ENCODE measurements at places on chromosomes 5 and 9. TPM values are rescaled to one million over a fixed set of nuclear protein-coding genes. Genes with fewer than 3 reads are reported as not detected.

DNA sequence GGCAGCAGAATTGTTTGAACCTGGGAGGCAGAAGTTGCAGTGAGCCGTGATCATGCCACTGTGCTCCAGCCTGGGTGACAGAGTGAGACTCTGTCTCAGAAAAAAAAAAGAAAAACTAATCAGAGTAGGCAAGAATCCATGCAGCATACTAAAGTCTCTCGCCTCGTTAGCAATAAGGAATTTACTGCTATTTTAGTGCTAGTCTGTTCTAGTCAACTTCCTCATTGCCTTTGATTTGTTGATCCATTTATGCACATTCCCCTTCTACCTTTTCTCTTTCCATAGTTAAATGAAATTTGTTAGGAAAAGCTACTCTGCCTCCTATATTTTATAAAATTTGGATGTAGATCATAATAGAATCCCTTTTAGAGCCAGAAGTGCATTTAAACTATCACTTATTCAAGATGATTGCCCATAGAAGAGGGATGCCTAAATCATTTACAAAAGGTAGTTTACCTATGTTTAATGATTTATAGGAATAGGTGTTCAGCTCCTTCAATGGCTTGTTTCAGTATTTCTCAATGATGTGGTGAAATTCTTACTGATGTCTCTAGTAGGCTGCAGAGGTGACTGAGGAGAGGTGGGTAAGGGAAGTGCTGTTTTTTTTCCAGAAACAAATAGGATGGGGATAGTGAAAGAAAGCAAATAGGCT lies 1.9 kb downstream of the LRRC19 start:
- no peak overlapping the region for H3K4me3 ChIP-seq
- DNase-seq: no peak
- H3K27ac ChIP-seq: no peak overlapping the region
- H3K27me3 ChIP-seq: no peaks in the 10 kb centered on the region
- H3K36me3 ChIP-seq: no peaks in the 10 kb centered on the region
- H3K4me1 ChIP-seq: no peaks in the 10 kb centered on the region

GRCh38 chr5:14161825-14162556 lies 18.8 kb downstream of the TRIO start:
- H3K27ac ChIP-seq: peak overlapping the region; percentile 69
- H3K27me3 ChIP-seq: peaks cover 5% of the 10 kb centered on the region
- H3K4me3 ChIP-seq: no peak overlapping the region
- peaks cover 82% of the 10 kb centered on the region for H3K4me1 ChIP-seq
- no peak for DNase-seq

Gene WNK2
- total RNA-seq: not detected

DNA sequence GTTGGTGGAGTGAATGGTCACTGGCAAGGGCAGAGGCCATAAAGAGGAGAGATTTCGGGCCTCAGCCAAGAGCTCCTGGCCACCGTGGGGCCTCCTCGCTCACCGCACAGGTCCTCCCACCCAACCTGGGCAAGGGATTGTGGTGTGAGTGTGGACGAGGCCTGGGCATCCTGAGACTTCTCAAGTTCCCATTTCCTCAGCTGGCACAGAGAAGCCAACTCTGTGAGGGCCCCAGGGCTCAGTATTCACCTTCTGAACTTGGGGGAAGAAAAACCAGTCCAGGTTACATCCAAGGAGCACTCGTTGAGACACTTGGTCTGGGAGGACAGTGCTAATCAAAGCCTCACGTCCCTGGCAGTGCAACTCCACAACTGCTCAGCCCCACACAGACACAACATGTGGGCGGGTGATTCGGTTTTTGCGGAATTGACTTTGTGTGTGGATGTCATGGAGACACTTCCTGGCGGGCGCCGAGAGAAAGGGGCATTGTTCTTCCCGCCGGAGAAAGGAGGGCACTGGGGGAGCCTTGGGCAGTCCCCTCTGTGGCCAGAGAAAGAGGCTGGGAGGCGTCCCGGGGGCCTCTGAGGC lies 28.5 kb upstream of the NKD2 start:
- no peaks in the 10 kb centered on the region for H3K36me3 ChIP-seq
- H3K4me1 ChIP-seq: peaks cover 17% of the 10 kb centered on the region
- no peak overlapping the region for H3K27ac ChIP-seq
- H3K27me3 ChIP-seq: peaks cover 37% of the 10 kb centered on the region
- no peak for DNase-seq
- H3K4me3 ChIP-seq: peak overlapping the region; percentile 73

- H3K27me3 ChIP-seq: no peaks in the 10 kb centered on the region
- peaks cover 14% of the 10 kb centered on the region for H3K36me3 ChIP-seq
- DNase-seq: peak; percentile 81
- no peak overlapping the region for H3K4me3 ChIP-seq
- H3K27ac ChIP-seq: peak overlapping the region; percentile 71
These were observed 12.4 kb downstream of the SLC36A1 start for GRCh38 chr5:151459680-151460324.

- peaks cover 79% of the 10 kb centered on the region for H3K4me1 ChIP-seq
- DNase-seq: peak; percentile 92
- H3K36me3 ChIP-seq: 0 out of 2 replicates have a peak, but pooled peaks cover 5% of the 10 kb centered on the region
These were observed 60.6 kb downstream of the SHB start for GRCh38 chr9:38008168-38009034.

GRCh38 chr5:4018007-4018406 lies 422.4 kb downstream of the IRX1 start:
- no peak overlapping the region for H3K4me3 ChIP-seq
- no peaks in the 10 kb centered on the region for H3K36me3 ChIP-seq
- no peak for DNase-seq
- H3K4me1 ChIP-seq: no peaks in the 10 kb centered on the region
- 0 out of 2 replicates have a peak, but pooled peaks cover 2% of the 10 kb centered on the region for H3K27me3 ChIP-seq

Gene FLT4
- total RNA-seq: not detected

Gene CXCL14
- not detected for total RNA-seq

Gene TCERG1
- 47.0 TPM for total RNA-seq

GRCh38 chr5:156896546-156896945 lies 46.5 kb downstream of the PPP1R2B start:
- no peak for DNase-seq
- no peaks in the 10 kb centered on the region for H3K4me1 ChIP-seq
- H3K27ac ChIP-seq: no peak overlapping the region
- H3K36me3 ChIP-seq: 0 out of 2 replicates have a peak, but pooled peaks cover 3% of the 10 kb centered on the region

All from HFFc6 (cell line).